ENCODE measurements at places on chromosomes 5 and 9.

DNA sequence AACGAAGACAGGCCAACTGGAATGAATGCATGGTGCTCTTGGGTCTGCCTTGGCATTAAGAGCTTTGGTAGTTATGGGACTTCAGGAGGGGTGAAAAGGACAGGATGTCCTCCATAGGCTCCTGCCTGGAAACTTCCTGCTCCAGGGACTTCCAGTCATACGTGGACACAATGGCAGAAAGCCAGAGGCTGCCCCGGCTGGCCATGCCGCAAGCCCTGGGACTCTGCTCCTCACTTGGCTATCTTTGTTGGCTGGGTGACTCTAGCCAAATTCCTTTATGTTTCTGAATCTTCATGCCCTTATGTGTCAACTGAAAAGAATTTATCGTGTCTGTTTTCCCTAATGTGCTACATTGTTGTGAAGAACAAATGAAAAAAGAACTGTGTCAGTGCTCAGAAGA is 136.9 kb downstream of the SIL1 start:
- DNase-seq, result no peak

DNA sequence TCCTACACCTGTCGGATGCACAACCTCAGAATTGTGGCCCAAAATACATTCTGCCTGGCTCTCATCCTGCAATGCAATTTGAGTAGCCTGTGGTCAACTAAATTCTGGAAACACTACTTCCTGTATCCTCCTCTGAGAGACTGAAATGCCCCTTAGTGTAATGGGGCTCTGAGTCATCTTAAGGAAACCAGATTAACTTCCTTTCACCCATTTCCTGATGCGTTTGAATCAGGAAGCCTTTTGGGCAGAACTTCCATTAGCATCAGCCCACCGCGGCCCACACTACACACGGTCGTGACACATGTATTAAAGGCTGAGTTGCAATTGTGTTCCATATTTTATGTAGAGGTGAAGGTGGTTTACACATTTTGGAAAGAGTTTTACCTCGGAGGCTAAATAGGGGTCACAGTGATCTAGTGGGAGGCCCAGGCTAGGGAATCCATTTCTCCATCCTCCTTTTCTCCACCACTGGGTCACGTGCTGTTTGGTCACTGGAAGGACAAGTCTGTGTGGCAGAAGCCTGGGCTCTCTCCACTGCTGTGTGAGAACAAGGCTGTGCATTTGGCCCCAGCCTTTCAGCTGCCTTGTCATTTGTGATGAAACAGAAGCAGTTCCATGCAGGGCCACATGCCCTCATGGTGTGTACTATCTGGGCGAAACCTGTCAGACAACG is 55.9 kb downstream of the DAP start:
- DNase-seq, result no peak

GRCh38 chr5:131514316-131515283 is 120.4 kb downstream of the RAPGEF6 start:
- DNase-seq, result no peak

DNA sequence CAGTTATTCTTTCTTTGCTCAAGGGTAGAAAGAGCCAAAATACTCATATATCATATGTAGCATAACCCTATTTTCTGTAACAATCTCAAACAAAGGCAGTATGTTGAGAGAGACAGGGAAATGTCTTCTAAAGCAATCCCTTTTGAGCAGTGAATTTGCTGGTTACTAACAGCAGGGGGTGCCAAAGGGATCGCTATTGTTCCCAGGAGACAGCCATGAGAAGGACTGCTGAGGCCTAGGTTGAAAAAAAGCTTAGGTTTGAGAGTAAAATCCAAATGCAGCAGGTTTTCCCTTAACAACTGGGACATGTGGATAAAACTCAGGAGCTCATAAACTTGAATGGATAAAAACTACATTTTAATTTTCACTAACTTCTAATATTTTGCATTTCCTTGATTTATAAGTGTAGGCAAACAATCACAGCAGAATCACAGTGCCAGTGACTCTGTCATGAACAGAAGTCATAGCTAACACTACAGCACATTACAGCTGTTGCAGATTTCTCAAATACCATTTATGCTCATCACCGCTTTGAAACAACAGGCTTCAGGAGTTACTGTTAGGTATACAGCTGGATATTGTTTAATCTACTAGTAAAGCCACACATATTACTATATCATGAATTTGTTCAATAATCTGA is 148.4 kb downstream of the MAPKAP1 start:
- no peak for DNase-seq

Measured in DMS79 (cell line).